ENCODE measurements at places on chromosomes 7 and 10.

GRCh38 chr7:130380861-130381455 is 664 bp downstream of the CPA1 start:
- no peak for DNase-seq

DNA sequence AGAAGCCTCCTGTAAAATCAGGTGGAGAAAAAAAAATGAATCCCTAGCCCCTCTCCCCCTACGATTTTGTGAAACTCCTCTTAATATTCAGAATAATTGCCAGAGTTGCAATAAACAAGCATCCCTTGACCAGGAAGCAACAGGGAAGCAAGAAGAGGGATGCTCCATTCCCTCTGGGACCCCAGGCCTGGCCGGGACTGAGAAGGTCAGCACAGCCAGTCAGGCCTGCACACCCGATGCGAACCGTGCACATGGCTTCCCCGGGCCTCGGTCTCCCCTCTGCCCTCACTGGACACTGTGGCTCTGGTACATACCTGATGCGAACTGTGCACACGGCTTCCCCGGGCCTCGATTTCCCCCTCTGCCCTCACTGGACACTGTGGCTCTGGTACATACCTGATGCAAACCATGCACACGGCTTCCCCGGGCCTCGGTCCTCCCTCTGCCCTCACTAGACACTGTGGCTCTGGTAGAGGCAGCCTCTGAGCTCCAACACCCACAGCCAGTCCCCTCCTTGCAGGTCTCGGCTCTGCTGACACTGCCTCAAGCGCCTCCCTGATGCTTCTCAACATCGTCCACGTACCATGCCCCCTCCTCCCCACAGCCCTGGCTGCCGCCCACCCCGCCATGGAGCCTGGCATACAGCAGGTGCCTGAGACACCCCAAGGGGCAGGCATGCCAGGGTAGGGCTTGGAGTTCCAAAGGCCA is 138.6 kb downstream of the DIP2C start:
- no peak for DNase-seq

DNA sequence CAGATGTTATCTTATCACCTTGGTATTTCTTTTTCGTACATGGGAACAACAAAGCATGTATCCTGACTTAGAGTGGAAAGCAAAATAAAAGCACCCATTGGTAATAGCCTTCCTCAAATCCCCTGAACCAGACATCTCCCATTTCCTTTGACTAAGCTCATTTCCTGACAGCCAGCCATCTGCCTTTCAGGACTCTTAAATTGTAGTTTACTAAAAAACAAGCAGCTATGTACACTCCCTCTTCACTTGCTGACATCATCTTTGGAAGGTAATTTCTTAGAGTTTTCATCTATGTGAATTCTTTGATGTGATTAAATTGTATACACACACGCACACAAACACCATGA is 40.7 kb downstream of the ARL4A start:
- no peak for DNase-seq

GRCh38 chr10:62057850-62058249 is 156.4 kb downstream of the ARID5B start:
- DNase-seq = no peak

All from Right ventricle myocardium superior (tissue), 1 donor.